ENCODE measurements at places on chromosomes 6 and 20.

DNA sequence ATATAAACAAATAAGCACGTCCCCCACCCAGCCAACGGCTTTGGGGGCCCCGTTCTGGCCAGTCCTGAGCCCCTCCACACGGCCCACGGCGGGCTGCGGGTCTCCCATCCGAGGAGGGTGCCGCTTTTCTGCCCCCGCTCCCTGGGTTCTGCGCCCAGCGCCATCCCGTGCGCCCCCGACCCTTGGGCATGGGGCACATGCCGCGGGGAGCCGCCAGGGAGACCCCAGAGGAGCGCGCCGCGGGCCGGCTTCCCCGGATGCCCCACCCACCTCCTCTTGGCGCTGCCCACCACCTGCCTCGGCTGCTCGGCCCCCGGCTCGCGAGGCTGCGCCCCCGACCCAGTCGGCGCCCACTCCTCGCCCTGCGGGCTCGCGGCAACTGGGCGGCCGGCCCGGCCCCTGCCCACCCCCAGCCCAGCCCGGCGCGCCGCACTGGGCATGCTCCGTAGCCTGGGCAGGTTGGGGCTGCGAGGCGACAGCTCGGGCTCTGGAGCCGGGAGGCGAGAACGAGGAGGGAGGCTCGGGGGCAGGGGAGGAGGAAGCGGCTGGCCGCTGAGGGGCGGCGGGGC, 570 bp upstream of the PLCB4 start:
- peak; percentile 25 for DNase-seq

GRCh38 chr20:3613821-3614440, 49.3 kb downstream of the GFRA4 start:
- DNase-seq: no peak

DNA sequence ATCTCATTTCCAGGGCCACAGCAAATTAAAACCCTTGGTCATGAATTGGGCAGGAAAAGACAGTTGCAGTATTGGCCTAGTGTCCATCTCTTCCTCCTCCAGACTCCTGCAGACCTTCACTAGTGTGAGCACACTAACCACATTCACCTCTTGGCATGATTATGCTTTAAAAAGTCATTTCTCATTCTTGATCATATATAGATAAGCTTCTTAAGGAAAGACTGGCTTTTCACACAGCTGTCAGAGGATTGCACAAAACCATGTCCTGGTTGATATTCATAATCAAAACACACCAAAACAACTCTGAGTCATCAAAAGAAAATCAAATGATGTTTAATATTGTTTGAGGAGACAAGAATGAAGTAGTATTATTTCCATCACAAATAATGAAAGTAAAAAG, 52.1 kb downstream of the TMEM200A start:
- DNase-seq: no peak

DNA sequence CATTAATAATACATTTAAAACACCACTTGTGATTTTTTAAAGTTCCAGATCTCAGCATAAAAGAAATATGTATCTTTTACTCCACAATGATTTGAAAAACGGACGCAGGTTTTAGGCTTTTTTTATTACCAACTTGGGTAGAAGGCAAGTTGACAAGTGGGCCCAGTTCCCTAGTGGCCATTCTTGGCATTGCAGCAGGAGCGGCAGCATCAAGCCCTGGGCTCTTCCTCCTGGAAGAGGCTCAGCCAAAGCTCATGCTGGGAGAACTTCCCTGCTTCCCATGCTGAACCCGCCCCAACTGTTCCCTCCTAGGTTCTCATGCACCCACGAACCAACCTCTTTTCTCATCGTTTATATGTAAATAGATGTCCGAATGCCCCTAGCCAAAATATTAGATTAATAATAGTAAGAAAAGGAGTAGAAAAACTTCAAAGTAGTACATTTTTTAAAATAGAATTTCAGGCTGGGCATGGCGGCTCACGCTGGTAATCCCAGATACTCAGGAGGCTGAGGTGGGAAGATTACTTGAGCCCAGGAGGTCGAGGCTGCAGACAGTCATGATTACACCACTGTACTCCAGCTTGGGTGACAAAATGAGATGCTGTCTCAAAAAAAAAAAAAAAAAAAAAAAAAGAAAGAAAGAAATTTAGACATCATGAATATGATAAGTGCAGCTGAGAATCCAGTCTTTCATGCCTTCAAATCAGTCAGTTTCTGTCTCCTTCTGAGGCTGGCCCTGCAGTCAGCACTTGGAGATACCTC, 18.2 kb upstream of the MYB start:
- DNase-seq: no peak

DNA sequence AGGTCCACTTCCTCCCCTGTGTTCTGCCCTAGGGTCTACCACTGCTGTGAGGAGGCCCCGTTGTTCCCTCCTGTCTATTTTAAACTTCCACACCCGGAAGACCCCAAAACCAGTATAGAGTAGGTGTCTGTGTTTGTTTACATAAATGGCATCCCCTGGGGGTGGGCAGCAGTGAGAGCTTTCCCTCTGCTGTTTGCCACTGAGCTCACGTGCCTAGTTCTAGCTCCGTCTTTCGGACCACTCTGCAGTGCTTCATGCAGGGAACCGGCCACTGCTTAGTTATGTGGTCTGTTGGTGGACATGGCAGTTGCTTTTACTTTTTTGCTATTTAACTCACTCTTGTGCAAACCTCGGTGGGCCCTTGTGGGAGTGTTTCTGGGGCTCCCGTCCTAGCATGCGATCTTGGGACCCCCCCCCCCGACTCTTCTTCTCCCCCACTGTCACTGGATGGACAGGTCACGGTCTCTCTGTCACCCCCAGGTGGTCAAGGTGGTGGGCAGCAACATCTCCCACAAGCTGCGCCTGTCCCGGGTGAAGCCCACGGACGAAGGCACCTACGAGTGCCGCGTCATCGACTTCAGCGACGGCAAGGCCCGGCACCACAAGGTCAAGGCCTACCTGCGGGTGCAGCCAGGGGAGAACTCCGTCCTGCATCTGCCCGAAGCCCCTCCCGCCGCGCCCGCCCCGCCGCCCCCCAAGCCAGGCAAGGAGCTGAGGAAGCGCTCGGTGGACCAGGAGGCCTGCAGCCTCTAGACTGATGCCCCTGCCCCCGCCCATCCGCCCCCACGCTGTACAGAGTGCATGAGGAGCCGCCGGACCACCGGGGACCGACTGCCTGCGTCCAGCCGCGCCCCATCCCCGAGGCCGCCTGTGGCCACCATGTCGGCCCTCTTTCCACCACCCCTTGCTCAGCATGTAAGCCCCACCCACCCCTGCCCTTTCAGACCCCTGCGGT, 40.9 kb downstream of the VSTM2L start:
- DNase-seq: no peak

DNA sequence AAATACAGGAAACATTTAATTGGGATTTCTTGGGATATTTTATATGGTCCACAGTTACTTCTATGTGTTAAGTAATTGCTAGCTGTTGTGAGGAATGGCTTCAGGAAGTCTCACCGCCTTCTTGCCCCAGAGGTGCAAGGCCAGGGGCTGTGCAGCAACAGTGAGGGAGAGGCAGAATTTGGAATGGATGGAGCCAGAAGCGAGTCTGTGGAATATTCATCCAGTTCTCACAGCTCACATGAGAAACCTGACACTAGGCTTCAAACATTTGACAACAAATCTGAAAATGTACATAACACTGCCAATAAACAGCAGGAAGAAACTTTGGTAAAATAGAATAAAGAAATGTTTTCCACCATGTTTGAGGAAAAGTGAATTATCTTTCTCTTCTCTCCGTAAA, 66.5 kb downstream of the GPR6 start:
- DNase-seq: no peak

- DNase-seq: no peak
Measured at GRCh38 chr20:1160991-1161390, 23.8 kb downstream of the TMEM74B start.

DNA sequence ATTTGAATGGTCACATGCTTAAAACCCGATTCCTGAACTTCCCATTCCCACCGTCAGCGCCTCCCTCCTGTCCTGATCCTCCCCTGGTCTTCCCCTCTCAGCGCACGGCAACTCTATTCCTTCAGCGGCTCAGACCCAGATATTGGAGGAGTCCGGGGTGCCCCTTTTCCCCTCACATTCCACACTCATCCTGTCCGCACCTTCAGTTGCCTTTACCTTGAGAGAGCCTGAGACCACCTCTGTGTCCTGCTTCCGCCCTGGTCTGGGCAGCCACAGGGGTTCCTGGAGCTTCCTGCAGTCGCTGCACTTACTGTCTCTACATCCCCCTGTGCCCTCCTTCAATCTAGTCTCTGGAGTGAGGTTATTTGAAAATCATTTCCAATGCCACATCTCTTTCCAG, 193.4 kb downstream of the BCAS1 start:
- DNase-seq: no peak

- no peak for DNase-seq
Measured at GRCh38 chr6:14517516-14518105, 400.0 kb downstream of the CD83 start.

- no peak for DNase-seq
Measured at GRCh38 chr6:145235207-145235606, 500.1 kb downstream of the EPM2A start.

- no peak for DNase-seq
Measured at GRCh38 chr6:130872250-130873095, 45.3 kb downstream of the SMLR1 start.

GRCh38 chr6:125947615-125948014, 9.0 kb upstream of the HINT3 start:
- DNase-seq: no peak

- DNase-seq: no peak
Measured at GRCh38 chr20:46022411-46023147, 6.4 kb upstream of the SLC12A5 start.

DNA sequence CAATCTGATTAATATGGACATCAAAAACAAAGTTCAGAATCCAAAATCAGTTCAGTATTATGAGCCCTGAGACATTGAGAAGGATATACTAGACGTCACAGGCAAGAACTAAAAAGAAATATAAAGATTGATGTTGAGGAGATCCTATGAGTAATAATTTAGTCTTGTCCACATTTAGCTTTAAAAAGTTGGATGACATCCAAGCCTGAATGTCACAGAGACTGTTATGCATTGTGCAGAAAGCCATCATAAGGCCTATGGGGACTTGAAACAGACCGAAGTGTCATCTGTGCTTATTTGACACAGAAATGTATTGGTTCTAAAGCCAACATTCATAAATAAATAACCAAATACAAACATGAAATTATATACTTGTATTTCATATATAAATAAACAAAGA, 581.8 kb upstream of the MMS22L start:
- no peak for DNase-seq

DNA sequence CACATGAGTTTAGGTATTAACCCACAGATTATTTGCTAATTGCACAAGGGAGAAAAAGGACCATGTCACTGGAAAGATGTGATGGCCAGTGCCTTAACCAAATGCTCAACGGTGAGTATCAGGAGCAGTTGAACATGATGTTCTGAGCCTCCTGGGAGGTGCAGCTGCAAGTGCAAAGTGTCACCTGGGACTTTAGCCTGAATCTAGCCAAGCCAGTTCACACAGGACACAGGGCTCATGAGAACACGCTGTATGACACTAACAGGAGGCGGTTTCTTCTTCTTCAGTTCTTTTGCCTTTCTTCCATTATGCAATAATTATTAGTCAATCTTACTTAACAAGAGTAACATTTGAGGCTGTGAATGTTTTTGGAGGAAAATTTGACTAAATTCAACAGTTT, 225.3 kb downstream of the THBS2 start:
- DNase-seq: no peak

DNA sequence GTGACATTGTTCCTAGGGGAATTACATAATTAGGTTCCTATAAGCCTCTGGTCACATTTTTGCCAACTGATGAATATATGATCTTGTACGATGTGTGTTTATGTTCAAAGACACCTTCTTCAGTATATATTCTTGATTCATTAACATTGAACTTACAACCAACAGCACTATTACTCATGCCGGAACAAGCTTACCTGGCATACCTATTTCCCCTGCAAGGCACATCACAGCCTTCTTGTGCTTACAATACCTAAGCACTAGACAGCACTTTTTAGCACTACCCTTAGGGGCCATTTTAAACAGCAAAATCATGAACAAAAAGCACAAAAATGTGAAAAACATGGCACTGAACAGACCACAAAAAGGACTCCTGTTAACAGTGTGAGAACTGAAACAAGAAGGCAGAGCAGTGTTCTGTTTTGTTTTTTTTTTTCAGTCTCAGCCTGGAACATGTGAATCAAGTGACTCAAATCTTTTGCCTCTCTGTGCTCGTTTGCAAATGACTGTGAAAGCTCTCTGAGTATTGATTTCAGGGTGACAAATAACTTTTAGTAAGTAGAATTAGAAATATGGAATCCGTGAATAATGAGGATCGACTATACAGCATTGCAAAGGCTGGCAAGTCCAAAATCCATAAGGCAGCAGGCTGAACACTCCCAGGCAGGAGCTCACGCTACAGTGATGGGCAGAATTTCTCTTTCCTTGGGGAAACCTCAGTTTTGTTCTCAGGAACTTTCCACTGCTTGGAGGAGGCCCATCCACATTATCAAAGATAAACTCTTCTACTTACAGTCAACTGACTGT, 102.3 kb upstream of the TSHZ2 start:
- no peak for DNase-seq

GRCh38 chr6:25417046-25417605, 138.0 kb downstream of the CARMIL1 start:
- no peak for DNase-seq

DNA sequence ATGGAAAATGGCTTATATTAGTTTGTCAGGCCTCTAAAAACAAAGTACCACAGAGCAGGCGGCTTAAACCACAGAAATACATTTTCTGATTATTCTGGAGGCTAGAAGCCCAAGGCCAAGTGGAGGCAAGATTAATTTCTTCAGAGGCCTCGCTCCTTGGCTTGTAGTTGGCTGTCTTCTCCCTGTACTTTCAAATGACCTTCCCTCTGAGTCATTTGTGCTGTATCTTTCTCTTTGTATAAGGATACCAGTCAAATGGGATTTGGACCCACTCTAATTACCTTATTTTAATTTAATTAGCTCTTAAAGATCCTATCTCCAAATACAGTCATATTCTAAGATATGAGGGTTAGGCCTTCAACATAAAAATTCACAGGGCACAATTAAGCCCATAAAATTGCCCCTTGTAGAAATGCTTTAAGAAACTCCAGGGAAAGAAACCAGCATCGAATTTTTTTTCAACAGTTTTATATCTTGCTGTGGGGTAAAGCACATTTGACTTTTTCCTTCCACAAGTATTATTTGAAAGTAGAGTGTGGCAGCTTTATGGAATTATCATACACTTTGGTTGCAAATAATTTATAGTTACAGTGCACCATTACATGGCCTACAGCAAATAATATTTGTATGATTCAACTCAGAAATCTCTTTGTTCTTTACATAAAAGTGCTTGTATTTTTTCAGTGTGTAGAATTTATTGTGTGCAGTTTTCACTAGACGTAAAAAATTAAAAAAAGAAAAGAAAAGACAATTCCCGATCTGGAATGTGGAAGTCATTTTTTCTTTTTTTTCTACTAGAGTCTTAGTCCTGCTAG, 706.1 kb downstream of the KIF16B start:
- DNase-seq: no peak

- no peak for DNase-seq
Measured at GRCh38 chr6:6539036-6539435, 49.5 kb upstream of the LY86 start.

- no peak for DNase-seq
Measured at GRCh38 chr6:70686548-70687133, 19.0 kb downstream of the SMAP1 start.

Measured in D721Med (cell line).